Prostate gland (tissue), 2 donors: ENCODE measurements at places on chromosomes 12 and 14. TPM values are rescaled to one million over a fixed set of nuclear protein-coding genes. Genes with fewer than 3 reads are reported as not detected.

CNIH1 gene
- 113 TPM for total RNA-seq

CBLN3 gene
- total RNA-seq = 11.1 TPM

CLEC9A gene
- total RNA-seq = not detected

KLC1 gene
- 168 TPM for total RNA-seq

DNA sequence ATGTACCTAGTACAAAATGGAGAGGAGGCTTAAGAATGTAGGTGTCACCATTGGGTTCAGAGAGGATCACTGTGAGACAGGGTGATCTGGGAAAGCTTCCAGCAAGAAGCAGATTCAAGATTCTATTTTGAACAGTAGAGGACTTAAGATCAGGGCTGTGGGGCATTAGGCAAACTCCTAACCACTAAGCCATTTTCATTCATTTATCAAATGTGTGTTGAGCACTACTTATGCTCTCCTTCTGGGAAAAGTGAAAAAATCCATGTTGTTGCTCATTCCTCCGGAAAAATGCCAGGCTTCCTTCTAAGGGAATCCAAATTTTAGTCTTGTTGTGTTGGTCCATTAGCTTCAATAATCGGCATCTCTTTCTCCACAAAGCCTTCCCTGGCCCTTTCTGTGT, 163.4 kb downstream of the NUAK1 start:
- DNase-seq = no peak

CCNB1IP1 gene
- total RNA-seq = 34.6 TPM

RDH16 gene
- total RNA-seq = 4.4 TPM

DNA sequence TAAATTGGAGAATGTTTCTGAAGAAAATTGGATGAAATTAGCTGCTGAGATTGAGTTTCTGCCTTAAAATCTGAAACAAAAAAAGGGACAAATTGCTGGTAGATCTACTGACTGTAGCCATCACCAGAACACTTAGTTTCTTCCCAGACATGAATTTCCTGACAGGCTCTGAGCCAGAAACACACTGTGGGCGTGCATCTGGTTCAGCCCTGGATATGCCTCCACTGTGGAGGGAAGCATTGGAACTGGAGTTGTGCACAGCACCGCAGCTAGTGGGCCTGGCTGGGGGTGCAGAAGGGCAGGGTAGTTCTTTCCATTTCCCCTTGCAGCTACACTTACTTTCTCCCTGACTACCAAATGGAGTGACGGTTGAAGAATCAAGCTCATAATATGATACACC, 31.2 kb downstream of the CREBL2 start:
- DNase-seq = no peak

- no peak for DNase-seq
Observed at GRCh38 chr12:41465526-41465925, 277.4 kb downstream of the PDZRN4 start.

P2RX7 gene
- 11.8 TPM for total RNA-seq

TSHR gene
- 0.36 TPM for total RNA-seq

- no peak for DNase-seq
Observed at GRCh38 chr12:108419949-108420348, 80.8 kb upstream of the CMKLR1 start.

CACNA1C gene
- 18.2 TPM for total RNA-seq

GRCh38 chr14:81537193-81537592, 3.5 kb upstream of the SEL1L start:
- DNase-seq = no peak

AMN gene
- 1.6 TPM for total RNA-seq

DNA sequence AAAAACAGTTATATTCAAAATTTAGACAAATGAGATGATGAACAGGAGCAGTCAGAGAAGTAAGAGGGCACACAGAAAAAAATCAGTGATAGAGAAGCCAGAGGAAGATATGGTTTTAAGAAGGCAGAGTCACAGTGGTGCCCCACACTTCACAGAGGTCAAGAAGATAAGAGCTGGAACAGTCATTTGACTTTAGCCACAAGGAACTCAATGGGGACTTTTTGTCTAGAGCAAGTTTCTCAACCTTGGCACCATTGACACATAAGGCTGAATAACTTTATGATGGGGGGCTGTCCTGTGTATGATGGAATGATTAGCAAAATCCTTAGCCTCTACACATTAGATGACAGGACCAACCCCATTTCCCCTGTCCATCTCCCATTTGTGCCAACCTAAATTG, 172.8 kb upstream of the PLEKHG7 start:
- no peak for DNase-seq

DNA sequence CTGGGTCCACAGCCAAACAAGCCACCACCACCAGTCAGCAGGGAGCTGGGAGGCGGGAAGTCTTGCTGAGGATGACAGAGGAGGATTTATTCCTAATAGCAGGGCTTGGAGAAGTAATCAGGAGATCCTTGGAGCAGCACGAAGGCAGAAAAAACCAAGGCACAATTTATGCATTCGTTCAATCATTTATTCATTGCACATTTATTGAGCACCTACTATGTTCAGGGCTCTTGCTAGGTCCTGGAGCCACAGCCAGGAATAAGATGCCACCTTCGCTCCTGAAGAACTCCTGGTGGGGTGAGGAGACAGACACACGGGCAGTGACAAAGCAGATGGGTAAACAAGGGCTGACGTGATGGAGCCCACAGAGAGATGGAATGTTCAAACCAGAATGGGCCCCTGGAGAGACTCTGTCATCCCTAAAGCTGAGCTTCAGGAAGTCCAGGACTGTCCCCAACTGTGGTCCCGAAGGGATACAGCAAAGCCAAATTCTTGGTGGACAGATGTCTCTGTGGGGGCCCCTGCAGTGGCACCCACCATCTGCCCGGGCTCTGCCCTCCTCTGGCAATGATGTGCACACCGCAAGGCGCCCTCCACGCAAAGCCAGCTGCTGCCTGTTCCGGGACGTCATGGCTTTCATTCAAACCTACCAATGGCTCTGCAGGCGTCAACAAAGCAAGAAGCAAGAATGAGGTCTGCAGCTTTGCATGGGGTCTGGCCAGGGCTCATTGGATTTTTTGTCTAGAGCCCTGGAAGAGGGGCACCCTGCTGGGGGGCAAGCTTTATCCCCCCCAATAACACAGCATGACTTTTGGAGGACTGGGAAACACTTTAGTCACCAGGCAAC, 3.0 kb upstream of the TESC start:
- no peak for DNase-seq
